ENCODE measurements at places on chromosomes 6 and 20.

DNA sequence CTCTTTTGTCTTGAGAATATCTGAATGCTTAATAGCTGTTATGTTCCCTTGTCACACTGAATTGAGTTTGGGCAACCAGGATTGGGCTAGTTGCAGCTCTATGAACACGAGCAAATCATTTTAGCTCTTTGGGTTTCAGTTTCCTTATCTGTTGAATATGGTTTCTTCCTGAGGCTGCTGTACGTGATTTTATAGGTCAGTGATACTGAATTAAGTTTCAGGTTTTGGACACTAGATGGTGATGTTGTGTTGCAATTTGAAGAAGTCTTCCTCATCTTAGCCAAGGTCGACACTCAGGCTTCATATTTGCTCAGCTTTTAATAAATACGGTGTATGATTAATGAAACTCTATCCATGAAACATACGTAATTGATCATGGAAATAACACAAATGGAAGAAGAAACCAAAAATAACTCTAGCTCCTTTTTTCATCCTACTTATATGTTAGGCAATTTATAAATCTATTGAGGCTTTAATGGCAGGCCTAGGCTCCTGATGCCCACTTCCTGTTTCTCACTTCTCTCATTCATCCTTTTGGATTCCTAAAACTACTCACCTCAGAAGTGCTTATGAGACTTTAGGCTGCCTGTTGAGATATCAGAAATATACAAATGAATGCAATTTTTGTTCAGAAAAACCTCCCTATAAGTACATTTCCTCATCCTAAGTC, 354.1 kb upstream of the MAP3K7 start:
- DNase-seq: no peak

DNA sequence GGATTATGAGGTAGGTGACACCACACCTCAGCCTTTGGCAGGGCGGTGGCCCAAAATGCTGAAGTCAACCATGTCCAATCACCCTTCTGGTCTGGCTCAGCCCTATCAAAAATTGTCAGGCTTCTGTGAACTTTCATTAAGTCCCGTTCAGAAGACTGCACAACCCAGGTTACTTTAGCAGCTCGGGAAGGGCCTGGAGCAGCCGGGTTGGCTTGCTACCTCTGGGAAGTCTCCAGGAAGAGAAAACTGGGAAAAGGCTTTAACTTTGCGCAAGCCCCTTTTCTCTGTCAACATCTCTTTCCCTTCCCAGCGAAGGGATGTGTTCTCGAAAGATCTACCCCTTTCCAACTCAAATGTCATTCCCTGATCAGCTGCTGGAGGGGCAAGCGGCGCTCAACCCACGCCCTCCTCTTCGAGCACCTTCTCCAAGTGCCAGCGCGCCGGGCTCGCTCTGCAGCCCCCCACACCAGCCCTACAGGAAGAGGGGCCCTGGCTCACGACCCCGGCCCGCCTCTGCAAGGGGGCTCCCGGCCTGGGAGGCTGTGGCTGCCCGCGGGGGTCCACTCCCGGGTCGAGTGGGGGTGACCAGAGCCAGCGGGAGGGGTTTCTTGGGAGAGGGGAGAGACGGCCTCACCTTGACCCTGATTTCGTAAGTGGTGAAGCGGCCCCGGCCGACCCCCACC, 573 bp downstream of the SNX3 start:
- peak; percentile 52 for DNase-seq

DNA sequence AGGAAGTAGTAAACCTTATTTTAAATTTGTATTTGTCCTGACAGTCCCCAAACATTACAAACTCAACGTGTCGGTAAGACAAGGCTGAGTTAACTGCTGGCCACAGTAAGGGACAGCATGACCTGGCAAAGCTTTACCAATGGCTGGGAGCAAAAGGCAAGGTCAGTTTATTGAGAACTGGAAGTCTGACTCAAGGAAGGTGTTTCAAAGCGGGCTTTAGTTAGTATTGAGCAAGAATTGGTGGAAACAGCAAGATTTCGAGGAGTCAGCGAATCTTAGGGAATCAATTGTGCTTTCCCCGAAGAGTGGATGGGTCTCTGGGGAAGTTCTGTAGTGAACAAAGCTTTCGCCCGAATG, 885 bp upstream of the GZF1 start:
- no peak for DNase-seq

DNA sequence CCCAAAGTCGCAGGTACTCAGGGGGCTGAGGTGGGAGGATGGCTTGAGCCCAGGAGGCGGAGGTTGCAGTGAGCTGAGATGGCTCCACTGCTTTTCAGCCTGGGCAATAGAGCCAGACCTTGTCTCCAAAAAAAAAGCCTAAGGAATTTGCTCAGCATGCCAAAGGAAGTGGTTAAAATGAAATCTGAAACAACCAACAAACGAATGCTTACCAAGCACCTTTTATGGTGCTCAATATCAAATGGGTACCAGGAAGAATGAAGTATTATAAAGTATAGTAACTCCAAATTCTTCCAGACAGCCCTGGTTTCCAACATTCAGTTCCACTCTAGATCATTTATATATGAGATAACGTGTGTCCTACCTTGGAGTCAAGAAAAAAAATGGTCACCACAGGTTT, 14.0 kb downstream of the GMDS start:
- DNase-seq: no peak

- DNase-seq: no peak
These were observed 157.4 kb upstream of the LAMA2 start for GRCh38 chr6:128725271-128726233.

GRCh38 chr6:16836144-16836981, 75.1 kb upstream of the ATXN1 start:
- DNase-seq: no peak

- DNase-seq: no peak
These were observed 838 bp downstream of the TNFAIP3 start for GRCh38 chr6:137867685-137868509.

GRCh38 chr6:170445487-170445886, 107.6 kb downstream of the PSMB1 start:
- DNase-seq: no peak

DNA sequence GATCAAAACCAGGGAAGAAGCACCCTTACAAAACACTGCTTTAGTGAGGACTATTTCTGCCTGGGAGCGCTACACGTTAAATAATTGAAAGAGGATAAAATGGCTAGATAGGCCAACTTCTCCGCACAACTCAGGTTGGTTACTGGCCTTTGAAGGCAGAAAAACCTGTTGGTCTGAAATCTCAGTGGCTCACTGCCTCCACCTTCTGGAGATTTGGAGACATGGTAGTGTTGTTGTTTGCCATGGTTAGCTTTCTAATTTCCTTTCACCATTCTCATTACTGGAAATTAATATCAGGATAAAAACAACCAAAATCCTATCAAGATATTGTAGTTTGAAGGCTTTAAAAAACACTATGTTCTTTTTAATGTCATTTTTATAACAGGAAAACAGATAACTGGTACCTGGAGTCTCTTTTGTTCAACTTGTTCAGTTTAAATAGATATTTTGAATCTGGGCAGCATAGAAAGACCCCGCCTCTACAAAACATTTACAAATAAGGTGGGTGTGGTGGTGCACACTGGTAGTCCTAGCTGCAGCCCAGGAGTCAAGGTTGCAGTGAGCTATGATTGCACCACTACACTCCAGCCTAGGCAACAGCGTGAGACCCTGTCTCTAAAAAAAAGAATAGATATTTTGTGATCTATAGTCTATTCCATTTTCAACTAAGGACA, 27.5 kb upstream of the BCLAF1 start:
- DNase-seq: peak; percentile 19

DNA sequence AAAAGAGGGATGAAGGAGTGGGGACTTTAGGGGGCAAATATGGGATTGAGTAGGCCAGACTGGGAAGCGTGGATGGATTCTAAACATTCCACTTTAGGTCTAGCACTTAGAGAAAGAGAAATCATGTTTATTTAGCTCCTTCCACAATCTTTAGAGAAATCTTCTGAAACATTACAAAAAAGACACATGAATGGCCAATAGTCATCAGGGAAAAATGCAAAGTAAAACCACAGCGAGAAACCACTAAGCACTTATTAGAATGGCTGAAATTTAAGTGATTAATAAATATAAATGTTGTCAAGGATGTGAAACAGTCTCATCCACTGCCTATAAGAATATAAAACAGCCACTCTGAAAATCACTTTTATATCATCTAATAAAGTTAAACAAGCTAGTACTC, 46.9 kb downstream of the HLA-A start:
- no peak for DNase-seq

DNA sequence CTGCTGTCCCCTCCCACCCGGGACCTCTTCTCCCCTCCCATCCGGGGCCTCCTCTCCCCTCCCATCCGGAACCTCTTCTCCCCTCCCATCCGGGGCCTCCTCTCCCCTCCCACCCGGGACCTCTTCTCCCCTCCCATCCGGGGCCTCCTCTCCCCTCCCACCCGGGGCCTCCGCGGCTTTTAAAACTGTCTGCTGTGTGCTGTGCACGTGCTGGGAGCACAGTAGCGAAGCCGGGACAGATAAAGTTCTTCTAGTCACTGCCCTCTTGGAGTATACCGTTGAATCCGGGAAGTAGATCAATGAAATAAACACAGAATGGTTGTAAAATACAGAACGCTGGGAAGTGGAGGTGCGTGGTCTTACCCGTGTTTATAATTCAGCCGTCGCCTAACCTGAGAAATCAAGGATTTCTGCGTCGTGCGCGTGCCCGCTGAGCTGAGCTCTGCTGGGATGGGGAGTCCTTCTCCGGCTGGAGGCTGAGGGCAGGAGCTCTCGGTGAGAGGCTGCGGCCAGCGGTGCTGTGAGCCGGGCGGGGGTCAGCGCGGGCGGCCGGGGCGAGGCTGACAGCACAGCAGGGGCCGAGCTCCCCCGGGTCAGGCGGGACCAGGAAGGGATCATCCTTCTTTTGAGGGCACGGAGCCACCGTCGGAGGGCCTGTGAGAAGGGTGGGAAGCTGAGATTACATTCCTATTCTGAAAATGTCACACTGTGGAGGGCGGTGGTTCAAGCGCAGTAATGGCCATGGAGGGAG, 19.6 kb upstream of the KIF25 start:
- no peak for DNase-seq

DNA sequence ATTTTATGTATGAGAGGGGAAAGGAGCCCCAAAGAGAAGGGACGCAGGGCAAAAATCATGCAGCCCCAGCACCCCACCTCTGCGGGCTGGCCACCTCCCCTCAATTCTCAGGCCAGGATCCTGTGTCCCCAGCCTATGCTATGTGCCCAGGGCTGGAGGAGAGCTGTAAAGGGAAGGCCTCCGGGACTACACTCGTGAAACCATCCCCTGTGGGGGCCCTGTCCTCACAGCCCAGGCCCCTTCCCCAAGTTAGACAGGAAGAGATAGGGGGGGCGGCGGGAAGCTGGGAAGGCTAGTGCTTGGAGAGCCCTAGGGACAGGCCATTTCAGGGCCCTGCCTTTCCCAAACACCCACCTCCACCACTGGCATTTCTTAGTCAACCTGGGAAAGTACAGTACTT, 1.4 kb upstream of the COL11A2 start:
- no peak for DNase-seq

DNA sequence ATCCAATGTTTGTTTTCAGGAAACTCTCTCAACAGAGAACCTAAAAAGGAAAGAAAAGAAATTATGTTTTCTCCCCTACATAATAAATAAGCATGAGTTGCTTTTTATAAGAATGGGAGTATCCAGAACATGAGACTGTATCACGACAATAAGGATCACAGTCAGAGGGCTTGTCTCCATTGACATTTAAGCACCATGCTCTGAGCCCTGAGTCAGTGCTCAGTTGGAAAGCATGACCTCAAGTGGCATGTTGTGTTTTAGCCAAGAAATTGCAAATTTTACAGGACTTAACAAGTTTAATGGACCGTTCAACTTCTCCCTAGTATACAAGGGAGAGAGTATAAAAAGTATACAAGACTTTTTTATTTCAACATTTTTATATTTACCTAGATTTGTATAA, 431.6 kb downstream of the GJA1 start:
- DNase-seq: no peak
